Stimulated activated CD8-positive, alpha-beta memory T cell treated with anti-CD3 and anti-CD28 coated beads, Interleukin-15, amount 100 ng/mL, for 24 hours (primary cell): ENCODE measurements at places on chromosomes 2 and 18.

GRCh38 chr18:49858309-49859020 is 45.1 kb upstream of the ACAA2 start:
- DNase-seq: peak; percentile 38

DNA sequence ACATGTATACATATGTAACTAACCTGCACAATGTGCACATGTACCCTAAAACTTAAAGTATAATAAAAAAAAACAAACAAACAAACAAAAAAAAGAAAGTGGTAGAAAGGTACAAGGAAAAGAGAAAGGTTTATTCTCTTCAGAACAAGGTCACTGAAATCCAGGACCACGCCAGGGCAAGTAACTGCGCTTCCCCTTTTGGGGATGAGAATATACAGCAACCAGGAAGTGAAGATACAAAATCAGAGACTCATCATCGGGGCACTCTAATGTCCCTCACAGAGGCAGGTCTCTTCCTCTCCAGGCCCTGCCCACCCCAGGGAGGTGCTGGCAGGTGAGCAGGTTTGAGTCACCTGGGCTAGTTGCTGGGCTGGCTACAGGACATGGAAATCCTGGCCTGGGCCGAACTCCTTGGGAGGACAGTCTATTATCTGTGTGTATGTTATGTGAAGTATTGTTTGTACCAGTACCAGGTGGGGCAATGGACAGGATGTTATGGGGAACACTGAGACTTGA is 100.4 kb upstream of the GPR45 start:
- DNase-seq: no peak

GRCh38 chr18:58026857-58027256 is 17.2 kb upstream of the NEDD4L start:
- DNase-seq: no peak

DNA sequence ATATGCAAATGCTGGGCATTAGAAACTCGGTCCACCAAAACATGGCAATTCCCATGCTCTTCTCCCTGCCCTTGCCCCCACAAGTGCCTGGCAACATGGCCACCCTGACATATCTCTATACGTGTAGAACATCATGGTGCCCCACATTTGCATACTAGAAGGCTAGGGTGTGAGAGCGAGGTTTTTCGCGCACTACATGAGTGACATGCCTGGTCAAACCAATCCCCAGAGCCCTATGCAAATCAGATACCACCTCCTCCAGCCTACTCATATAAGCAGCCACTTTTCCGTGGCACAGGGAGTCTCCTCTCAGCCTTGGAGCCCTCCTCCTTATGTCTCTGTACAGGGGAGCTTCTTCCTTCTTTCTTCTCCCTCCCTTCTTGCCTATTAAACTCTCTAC is 296.1 kb upstream of the GULP1 start:
- no peak for DNase-seq

- DNase-seq: no peak
These were observed 2.1 kb downstream of the ASTL start for GRCh38 chr2:96136129-96136720.

GRCh38 chr18:79732721-79733025 is 53.1 kb downstream of the CTDP1 start:
- no peak for DNase-seq

DNA sequence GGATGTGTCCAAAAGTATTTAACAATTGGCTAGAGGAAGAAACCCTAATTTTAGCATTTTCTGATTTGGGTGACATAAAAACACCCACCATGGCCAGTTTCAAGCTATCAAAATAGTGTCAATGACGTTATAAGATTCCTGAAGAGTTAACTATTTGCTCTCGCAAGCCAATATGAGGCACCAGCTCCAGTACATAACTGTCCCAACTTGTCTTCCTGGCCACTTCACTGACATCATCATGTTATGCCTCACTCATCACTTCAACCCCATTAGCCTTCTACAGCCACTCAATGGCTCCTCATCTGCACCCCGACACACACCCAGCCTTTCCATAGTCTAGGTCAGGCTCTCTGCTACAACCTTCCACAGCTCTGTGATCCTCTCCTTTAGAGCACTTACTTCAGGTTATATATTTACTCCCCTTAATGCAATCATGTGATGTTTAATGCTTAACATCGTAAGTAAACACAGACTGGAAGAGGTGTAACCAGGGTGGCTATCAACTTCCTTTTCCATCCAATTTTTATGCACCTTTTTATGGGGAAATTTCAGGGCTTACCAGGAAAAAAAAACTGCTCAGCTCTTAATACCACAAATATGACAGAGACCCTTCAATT is 158.7 kb downstream of the VWC2L start:
- DNase-seq: no peak

GRCh38 chr2:53473236-53473635 is 294.4 kb upstream of the CHAC2 start:
- DNase-seq: no peak

DNA sequence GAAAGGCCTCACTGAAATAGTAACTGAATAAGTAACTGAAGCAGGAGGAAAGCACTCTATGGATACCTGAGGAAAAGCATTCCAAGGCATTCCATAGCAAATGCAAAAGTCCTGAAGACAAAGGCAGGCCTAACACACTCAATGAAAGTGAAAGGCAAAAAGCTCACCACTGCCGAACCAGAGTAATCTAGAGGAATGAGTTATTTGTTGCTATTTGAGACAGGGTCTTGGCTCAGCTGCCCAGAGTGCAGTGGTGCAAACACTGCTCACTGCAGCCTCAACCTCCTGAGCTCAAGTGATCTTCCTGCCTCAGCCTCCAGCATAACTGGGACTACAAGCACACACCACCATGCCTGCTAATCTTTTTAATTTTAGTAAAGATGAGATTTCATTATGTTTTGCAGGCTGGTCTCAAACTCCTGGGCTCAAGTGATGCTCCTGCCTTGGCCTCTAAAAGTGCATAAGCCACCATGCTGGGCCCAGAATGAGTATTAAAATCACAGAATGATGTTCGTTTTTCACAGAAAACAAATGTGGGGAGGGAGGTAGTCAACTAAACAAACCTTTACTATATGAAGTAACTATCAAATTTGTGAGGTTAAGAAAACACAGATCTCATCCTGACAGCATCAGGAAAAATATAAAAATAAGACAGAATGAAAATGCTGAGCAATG is 17.9 kb downstream of the PIAS2 start:
- no peak for DNase-seq

GRCh38 chr18:48926420-48926857 is 24.3 kb downstream of the SMAD7 start:
- no peak for DNase-seq

DNA sequence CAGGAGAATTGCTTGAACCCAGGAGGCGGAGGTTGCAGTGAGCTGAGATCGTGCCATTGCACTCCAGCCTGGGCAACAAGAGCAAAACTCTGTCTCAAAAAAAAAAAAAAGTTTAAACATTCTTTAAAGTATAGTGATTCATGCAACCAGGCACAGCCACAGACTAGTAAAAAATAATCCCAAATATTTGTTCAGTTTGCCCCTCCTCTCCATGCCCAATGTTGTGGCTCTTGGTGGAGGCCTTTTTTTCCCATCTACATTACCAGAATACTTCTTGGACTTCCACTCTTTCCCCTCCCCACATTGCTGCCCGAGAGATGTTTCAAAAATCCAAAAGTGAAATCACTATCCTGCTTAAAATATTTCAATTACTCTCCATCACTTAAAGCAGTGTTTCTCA is 5.1 kb upstream of the MALT1 start:
- no peak for DNase-seq

DNA sequence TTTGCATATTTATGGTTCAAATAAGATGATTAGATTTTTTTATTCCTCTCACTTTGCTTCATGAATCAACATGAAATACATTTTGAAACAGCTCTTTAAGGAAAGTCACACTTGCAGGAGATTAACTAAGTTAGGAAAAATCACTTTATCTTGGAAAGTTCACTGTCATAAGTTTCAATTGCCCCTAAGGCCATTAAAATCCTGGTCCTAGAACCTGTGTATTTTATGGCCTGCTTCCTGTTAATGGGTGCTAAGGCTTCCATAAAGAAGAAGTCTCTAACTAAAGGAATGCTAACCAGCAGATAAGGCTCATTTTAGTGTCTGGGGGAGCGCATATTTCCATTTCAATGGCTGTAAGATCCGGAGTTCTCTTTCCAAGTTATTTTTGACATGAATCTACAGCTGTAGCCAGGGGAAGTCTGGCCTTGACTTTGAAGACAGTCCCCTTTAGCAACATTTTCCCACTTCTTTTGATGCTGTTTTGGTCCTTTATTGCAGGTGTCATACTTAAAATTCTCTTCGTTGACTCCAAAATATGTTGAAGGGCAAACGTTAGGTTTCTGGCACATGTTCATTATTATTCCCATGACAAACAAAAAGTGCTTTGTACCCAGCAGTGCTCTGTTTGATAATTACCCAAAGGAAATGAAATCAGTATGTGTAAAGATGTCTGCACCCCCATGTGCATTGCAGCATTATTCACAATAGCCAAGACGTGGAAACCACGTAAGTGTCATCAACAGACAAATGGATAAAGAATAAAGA is 34.4 kb upstream of the SH3BP4 start:
- no peak for DNase-seq
